ENCODE measurements at places on chromosomes 6 and 20. TPM values are rescaled to one million over a fixed set of nuclear protein-coding genes. Genes with fewer than 3 reads are reported as not detected.

The AFG1L gene
- total RNA-seq: 5.9 TPM

DNA sequence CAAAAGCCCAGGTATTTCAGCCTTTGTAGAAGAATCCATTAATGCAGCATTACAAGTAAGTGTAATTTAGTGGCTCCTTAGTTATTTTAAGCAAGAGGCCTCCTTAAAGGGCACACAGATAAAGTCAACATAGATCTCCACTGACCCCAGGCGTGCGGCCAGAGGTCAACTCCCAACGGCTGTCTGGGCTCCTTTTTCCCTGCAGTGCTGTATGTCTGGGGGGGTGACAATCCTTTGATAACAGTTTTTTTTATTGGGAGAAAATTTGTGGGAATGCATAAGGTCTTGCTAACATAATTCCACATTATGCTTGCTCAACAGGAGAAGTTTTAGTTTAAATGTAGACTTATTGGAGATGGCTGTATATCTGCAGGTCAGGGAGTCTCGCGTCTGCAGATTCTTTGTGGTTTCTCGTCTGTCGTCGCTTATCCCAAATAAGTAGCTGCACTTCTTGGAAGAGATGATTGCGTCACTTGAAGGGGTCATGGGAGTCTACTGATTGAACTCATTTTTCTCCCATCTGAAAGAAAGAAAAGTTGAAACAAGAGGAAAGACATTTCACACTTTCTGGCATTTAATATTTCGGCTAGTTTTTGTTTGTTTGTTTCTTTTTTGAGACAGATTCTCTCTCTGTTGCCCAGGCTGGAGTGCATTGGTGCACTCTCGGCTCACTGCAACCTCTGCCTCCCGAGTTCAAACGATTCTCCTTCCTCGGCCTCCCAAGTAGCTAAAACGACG is 151.7 kb upstream of the AKAP12 start:
- no peak overlapping the region for H3K4me3 ChIP-seq
- peaks cover 5% of the 10 kb centered on the region for H3K36me3 ChIP-seq
- no peak for DNase-seq
- no peaks in the 10 kb centered on the region for H3K4me1 ChIP-seq

GRCh38 chr6:123589317-123589716 is 47.4 kb downstream of the TRDN start:
- no peak for DNase-seq
- H3K27me3 ChIP-seq: no peaks in the 10 kb centered on the region
- H3K27ac ChIP-seq: peak overlapping the region; percentile 37
- H3K4me3 ChIP-seq: no peak overlapping the region

- no peak for DNase-seq
- no peak overlapping the region for H3K27ac ChIP-seq
- H3K27me3 ChIP-seq: peaks cover 6% of the 10 kb centered on the region
- no peaks in the 10 kb centered on the region for H3K4me1 ChIP-seq
- H3K36me3 ChIP-seq: no peaks in the 10 kb centered on the region
Measured at GRCh38 chr6:32522302-32523047, 7.6 kb downstream of the HLA-DRB5 start.

DNA sequence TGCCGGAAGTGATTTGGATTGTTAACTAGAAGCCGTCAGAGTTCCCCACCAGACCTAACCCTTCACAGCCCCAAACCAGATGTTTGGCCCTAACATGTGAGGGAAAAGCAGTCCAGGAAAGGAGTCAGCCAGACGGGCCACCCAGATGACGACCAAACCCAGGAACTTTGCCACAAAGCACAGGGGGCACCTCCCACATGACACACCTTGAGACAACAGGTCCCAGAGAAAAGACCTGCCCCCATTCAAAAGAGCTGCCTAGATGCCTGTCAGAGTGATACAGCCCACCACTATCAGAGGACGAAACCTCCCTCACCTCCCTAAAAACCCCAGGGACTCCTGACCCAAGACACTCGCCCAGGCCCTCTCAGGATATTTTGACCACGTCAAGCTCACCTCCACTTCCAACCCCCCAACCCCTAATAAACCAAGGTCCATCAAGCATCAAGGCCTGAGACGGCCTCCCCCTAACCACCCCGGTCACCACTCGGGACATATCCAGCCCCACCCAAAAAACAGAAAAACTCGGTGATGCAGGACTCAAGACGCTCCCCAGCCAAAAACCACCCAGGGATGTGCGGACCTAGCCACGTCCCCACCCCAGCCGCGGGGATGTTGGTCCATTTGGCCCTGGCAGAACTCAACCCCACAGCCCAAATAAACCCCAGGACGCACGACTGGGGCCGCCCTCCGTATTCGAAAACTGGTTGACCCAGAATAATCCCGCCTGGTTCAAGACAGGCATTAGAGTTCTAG is 662 bp downstream of the ZNF343 start:
- peak overlapping the region; percentile 97 for H3K4me3 ChIP-seq
- peaks cover 7% of the 10 kb centered on the region for H3K27me3 ChIP-seq
- peak overlapping the region; percentile 99 for H3K27ac ChIP-seq

Measured in activated T-cell treated with anti-CD3 and anti-CD28 coated beads, Interleukin-2, amount 50 U/mL, for 72 hours (primary cell).